Activated CD4-positive, CD25-positive, alpha-beta regulatory T cell treated with anti-CD3 and anti-CD28 coated beads, Interleukin-2, amount 50 U/mL, for 16 hours (primary cell): ENCODE measurements at places on chromosomes 3 and 15.

DNA sequence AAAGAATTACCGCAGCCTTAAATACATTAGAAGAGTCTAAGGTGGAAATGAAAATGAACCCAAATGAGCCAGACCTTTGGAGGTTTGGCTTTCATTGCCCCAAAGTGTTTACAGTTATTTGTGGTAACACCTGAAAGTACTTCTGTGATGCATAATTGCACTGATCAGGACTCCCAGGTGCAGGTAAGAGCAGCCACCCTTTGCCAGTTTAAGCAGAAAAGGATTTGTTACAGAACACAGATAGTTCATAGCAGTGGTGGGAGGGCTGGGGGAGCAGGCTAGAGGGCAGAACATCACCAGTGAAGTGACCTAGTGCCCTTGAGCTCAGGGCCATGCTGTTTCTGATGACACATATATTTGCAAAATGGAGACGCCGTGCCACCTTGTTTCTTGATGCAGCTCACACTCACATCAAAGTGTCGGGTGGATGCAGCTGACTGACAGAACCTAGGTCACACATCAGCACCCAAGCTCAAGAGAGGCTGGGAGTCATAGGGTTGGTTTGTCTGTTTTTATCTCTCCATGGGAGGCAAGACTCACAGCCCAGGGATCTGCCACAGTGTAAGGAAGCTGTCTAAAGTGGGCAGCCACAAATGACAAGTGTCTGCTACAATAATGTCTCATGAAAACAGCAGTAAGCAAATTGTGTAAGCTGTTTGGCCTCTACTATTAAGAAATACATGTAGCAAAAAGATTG is 49.1 kb downstream of the NEK11 start:
- no peak for DNase-seq

DNA sequence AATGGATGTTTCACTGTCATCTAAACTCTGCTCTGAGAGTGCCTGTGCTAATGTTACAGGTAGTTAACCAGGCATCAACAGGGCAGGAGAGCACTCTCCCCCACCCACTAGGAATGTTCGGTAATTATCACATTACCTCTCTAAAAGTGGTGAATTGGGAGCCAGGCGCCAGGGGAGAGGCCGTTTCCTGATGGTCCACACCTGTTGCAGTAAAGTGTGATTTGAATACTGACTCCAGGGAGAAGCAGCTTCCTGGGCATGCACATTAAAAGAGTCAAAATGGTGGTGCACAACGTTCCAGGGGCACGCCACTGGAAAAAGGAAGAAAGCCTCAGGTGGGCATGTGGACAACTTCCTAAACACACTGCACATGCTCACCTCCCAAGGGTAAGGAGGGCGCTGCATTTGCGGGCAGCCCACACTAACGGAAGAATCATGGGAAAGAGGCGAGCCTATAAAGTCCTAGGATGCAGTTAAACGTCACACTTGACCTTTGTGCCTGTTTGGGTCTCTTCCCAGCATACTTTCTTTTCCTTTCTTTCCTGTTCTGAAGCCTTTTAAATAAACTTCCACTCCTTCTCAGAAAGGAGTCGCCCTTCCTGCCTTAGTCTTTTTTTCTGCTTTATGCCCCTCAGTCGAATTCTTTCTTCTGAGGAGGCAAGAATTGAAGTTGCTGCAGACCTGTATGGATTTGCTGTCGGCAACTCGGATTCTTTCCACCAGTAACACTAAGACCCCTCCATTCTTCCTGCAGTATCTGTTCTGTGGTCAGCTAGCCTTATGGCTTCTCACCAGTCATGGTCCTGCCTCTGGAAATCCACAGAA is 28.9 kb upstream of the GPD1L start:
- no peak for DNase-seq

DNA sequence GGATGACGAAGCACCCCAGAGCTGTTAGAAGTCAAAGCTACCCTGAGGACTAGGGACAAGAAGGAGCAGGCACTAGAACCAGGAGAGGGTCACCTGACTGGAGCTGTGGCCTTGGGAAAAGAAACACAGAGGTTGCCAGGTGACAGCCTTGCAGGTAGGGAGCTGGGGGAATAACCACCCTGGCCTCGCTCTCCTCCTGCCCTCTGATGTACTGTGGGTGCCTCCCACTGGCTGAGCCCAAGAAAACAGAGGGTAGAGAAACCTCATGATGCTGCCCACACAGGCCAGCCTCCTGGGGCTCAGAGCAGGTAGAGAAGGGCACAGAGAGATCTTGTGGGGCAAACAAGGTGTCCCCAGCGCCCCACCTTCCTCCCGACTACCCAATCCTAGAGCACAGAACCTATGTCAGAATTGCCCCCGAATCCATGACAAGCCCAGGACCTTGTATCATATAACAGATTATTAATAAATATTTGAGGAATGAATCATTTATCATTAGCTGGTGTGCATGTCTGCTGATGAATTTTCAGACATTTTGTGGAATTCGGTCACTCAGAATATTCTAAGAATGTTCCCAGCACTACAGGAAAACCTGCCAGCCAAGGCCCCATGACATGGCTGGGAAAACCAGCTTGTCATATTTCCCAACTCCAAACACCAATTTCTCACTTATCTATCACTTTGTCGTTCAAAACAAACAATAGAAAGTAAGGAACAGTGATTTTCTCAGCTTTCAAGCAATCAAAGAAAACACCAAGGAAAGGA is 59.8 kb upstream of the MEX3B start:
- no peak for DNase-seq

- no peak for DNase-seq
These were observed 3.0 kb upstream of the EDEM1 start for GRCh38 chr3:5184499-5184898.

- no peak for DNase-seq
These were observed 26.6 kb downstream of the TMEM45A start for GRCh38 chr3:100518983-100519382.

GRCh38 chr3:142566096-142566495 is 12.4 kb downstream of the ATR start:
- no peak for DNase-seq

GRCh38 chr3:190532731-190533203 is 18.9 kb downstream of the IL1RAP start:
- no peak for DNase-seq

DNA sequence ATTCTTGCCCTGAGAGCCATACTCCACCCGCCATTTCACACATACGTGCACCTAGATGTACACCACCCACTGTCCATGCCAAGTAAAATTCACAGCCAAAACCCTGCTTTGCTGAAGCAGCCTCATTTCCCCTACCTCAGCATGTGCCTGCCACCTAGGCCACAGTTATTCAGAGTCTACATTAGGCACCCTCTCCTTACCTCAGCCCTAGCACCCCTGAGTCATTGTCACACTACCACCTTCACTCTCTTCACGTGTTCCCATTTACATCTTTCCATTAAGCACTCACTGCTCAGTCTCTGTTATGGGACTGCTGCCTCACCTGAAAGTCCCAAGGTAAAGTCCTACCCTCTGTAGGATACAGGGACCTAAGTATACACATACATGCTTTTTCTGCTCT is 70.0 kb downstream of the SETD5 start:
- DNase-seq, result no peak

GRCh38 chr3:159200176-159200575 is 398.3 kb downstream of the MFSD1 start:
- DNase-seq, result no peak

- no peak for DNase-seq
These were observed 131.0 kb upstream of the NR2E3 start for GRCh38 chr15:71679223-71679792.

GRCh38 chr3:8662594-8662993 is 18.0 kb upstream of the SSUH2 start:
- no peak for DNase-seq

DNA sequence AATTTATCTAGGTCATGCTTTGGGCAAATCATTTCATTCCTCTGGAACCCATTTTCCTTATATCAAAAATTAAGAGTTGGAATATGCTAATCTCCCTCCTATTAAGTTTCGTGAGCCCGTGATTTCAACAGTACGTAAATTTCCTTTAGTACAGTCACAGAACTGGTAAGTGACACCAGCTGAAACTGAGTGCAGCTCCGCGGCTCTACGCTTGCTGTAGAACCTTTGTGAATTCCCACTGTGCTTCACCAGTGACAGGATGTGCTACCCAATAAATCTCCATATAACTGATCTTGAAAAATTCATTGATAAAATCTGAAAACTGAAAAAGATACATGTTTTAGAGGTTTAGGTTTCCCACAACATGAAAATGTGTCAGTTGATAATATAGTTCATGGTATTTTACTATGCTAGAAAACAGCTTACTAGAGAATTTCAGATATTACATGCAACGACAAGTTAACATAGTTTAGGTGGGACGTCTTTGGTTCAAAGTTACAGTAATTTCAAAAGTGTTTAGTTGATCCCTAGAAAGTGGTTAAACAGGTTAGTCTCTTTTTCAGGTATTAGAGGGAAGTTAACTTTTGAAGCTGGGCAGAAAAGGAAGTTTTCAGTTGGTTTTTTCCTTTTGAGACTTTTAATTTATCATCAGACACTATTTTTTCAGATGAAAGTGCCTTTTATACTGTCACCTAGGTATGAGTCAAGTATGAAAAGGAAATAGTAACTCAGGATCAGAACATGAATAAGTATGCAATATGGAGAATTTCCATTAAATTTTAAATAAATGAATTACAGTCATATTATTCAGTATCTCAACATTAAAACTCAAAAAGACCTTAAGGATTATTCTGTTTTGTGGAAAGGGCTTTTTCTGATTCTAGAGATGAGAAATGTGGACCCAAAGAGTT is 57.0 kb downstream of the PPARG start:
- no peak for DNase-seq

- DNase-seq, result no peak
These were observed 788 bp downstream of the FOXB1 start for GRCh38 chr15:60004846-60005351.

DNA sequence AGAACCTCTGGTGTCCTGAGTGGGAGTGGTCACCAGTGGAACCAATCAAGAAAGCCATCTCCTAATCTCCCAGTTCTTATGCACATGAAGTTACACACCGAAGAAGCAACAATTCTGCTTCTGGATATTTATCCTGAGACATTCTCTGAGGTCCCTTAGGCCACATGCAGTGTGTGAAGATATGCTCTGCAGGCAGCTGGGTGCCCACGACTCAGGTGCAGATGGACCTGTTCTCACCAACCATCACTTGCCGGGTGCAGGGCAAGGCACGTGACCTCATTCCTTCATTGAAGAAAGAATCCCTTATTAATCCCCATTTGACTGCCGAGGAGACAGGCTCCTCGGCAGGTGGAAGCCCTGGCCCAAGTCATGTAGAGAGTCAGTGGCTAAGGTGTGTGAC is 79.8 kb downstream of the WNT7A start:
- no peak for DNase-seq

DNA sequence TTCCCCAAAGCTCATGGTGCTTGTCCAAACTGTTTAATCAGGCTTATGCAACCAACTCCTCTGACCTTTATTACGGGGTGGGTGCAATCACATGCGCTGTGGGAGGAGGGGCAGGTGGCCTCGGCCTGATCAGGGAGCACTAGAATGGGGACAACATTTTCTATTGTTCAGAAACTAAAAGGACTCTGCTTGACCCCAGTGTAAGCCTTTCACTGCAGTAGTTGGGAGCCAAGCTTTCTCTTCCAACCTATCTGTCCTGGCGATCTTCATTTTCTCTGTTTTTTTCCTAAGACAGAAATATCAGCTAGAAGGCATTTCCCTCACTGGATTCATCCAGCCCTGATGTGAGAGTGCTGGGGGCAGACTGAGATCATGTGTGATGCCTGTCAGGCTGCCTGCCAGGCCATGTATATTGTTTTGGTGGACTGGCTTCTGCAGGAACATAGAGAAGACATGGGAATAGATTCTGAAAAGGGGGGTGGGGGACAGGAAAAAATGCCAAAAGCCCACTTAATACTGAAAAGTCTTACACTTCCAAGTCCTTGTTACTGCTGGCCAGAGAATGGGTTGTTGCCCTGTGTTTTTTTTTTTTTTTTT is 627.0 kb upstream of the TBL1XR1 start:
- no peak for DNase-seq

DNA sequence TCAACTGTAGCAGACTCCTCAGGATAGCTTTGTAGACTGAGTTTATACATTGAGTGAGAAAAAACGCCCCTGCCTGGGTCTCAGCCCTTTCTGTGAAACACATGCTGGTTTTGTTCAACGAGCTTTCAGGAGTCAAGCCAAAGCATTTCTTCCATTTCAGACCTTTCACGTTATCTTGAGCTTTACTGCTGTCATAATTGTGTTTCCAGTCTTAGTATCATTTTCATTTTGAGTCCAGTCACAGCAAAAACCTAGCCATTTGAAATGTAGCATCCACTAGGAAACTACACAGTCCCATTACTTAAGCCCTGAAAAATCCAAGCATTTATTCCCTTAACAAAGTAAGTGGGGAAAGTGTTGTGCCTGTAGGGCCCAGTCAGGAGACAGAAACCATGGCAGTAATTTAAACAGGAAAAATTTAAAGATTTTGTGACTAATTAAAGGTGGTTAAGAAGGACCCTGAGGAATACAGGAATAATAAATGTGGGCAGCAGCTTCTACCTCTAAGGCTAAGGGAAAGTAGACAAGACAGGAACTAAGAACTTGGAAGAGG is 110.1 kb upstream of the ABHD17C start:
- DNase-seq, result no peak

GRCh38 chr3:52028572-52028971 is 27.8 kb downstream of the DUSP7 start:
- no peak for DNase-seq

DNA sequence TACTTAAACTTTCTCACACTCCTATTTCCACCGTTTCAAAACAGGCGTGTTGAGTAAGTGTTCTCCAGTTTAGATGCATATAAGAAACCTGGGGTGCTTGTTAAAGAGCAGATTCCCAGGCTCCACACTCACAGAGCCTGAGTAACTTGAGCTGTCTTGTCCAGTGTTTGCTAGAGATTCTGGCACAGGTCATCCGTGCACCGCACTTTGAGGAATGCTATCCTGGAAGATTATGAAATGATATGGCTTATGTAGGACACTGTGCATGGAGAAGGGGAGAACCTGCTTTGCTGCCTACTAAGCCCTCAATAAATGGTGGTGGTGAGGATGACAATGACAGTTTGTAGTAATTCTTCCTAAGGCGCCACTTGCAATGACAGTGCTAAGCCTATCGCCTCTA is 273.7 kb downstream of the PDZRN3 start:
- DNase-seq, result no peak

DNA sequence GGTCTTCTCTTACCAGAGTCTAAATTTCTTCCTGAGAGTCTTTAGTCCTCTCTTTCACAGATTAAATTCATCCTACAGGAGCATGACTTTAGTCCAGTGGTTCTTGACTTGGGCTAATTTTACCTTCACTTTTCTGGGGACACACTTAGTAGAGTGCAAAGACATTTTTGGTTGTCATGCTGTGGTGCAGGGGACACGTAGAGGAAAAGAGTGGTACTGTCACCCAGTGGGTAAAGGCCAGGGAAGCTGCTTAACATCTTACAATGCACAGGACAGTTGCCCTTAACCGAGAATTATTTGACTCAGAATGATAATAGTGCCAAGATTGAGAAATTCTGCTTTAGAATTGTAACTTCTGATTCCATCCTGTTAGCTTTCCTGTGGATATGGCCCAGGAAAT is 772.5 kb upstream of the GRM7 start:
- DNase-seq, result no peak

DNA sequence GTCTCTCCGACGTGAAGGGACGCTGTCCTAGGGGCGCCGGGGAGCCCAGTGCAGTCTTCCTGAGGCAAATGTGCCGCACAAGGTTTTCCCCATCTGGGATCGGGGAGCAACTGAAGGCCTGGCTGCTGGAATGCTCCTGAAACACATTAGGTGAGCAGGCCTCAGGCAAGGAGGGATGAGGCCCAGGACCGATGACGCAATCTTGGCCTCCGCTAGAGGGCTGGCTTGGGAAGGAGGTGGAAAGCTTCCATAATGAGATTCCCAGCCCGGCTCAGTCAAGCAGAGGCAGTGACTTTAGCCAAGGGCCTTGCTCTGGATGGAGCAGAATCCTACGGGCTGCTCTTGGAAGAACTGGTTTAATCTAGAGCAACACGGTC is 50.8 kb downstream of the CPN2 start:
- no peak for DNase-seq
